ENCODE measurements at places on chromosomes 3 and 15.

DNA sequence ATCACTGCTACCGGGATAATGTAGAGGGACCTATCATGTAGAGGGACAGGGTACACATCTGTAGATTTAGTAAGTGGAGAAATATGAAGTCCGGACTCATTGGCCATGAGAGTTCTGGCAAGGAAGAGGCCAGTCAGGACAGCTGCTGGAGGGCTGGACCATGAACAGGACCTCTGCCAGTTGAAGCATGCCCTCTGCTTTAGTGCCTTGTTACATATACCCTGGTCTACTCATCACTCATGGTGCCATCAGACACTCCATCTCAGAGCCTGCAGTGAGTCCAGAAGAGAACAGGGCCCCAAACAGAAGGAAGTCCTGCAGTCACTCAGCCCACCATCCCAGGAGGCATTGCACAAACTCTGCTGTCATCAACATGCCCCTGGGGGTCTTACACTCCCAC, 54.7 kb upstream of the CA12 start:
- no peak for DNase-seq

DNA sequence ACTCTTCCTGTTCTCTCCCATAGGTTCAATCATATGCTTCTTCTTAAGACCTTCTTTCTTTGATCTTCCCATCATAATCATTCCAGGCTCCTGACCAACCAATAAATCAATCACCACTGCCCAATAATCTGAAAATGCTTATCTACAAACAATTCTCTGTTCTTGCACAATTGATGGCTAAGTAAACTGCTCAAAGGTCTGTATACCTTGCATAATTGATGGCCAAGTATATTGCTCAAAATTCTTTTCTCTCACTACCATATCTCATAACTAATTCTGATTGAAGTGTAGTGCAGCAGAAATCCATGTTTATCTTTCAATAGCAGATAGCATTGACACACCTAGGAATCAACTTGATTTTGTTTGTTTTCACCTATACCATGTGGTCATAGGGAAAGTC, 83.4 kb upstream of the EPHA6 start:
- no peak for DNase-seq

DNA sequence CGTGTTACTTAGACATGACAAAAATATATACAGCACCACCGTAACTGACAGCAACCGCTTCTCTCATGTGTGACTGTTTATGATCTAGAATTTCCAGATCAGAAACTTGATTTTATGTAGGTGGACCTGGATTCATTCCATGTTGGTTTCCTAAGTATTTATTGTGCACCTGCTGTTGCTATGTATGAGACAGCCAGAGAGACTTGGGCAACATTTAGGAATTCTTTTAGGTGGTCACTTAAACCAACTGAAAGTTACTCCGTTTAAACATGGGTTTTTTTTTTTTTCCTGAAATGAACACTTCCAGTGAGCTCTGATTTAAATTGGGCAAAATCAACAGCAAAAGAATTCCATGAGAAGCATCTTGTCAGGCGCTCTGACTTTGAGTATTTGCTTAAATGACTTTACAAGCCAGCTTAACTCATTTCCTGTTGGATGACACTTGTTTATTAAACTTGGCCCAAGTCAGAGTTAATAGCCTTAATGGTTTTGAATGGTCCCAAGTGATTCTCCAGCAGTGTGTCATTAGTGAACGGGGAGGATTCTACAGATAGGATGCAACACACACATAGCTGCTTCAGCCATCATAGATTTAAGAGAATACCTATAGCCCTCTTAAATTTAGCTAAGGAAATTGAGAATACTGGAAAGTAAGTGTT, 31.8 kb downstream of the MITF start:
- DNase-seq: no peak

DNA sequence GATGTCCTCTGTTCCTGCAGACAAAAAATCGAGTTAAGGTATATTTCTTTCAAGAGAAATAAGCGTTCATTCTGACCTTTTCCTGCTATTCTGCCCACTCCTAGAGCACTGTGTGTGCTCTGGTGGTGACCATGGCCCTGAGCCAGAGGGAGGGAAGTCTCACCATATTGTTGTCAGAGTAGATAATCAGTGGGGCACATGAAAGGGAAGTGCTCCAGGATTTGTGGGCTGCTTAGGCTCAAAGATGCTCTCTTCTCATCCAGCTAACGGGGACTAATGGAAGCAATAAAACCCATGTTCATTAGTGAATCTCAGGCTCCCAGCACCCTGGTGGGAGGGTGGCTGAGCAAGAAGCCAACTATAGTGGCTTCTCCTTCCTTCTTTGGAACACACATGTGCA, 70.7 kb upstream of the EOMES start:
- DNase-seq: no peak

GRCh38 chr3:151155409-151156128, 47.4 kb downstream of the GPR171 start:
- DNase-seq: no peak

DNA sequence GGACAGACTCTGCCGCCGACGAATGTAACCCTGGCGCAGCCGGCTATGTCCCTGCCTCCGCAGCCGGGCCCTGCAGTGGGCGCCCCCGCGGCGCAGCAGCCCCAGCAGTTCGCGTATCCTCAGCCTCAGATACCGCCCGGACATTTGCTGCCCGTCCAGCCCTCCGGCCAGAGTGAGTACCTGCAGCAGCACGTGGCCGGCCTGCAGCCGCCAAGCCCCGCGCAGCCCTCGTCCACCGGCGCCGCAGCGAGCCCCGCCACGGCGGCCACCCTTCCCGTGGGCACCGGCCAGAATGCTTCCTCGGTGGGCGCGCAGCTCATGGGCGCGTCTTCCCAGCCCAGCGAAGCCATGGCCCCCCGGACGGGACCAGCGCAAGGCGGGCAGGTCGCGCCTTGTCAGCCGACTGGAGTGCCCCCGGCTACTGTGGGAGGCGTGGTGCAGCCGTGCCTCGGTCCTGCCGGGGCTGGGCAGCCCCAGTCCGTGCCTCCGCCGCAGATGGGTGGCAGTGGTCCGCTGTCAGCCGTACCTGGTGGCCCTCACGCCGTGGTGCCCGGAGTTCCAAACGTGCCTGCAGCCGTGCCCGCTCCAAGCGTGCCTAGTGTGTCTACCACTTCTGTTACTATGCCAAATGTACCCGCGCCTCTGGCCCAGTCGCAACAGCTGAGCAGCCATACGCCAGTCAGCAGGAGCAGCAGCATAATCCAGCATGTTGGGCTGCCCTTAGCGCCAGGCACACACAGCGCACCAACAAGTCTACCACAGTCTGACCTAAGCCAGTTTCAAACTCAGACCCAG, 2.4 kb downstream of the TSC22D2 start:
- DNase-seq: peak; percentile 32

GRCh38 chr15:33068007-33068481, 126.5 kb downstream of the FMN1 start:
- DNase-seq: no peak

DNA sequence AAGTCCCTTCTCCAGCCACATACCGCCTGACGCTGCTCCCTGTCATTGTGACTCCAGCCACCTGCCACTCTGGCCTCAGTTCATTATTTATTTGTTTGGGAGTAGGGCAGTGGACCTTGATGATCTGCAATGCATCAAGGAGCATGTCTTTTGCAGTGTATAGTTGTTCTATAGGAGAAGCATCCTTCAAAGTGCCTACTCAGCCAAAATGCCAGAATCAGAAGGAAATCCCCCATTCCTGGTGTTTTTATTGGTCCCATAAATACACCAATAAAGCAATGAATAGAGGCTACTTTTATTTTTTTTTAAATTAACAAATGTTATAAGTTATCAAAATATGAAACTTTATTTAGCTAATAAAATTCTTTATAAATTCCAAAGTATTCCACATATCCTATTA, 123.8 kb upstream of the NSMCE3 start:
- DNase-seq: no peak

GRCh38 chr3:25910997-25911396, 121.1 kb downstream of the OXSM start:
- DNase-seq: peak; percentile 30

- DNase-seq: no peak
These were observed 406.3 kb downstream of the MAGI1 start for GRCh38 chr3:65632414-65632813.

- no peak for DNase-seq
These were observed 31.8 kb downstream of the MYO9A start for GRCh38 chr15:72086010-72086697.

DNA sequence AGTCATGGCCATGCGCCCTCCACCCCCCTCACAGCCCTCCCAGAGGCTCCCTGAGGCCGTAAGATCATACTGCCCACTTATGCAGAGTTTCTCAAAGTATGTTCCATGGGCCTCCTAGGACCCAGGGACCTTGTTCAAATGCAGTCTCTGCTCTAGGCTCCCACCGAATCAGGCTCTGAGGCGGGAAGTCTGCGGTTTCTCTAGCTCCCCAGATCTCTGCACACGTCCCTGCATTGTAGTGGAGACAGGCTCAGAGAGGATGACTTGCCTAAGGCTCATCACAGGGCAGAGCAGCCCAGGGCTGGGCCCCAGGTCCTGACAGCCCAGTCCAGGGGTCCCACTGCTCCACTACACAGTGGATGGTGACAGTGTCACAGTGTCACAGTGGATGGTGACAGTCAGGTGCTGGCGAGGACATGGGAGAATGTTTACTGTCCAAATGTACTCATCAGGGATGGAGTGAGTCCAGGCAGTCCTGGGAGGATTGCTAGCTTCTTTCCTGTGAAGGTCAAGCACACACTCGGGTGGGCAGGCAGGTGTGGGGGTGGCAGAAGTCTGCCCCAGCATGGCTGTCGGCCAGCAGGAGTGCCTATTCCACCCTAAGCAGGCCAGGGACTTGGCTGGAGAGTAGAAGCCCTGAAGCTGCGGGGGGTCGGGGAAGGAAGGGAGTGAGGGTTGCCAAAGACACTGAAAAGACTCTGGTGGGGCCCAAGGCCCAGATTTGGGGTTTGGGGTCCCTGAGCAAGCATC, 12.4 kb downstream of the ANKRD63 start:
- no peak for DNase-seq

DNA sequence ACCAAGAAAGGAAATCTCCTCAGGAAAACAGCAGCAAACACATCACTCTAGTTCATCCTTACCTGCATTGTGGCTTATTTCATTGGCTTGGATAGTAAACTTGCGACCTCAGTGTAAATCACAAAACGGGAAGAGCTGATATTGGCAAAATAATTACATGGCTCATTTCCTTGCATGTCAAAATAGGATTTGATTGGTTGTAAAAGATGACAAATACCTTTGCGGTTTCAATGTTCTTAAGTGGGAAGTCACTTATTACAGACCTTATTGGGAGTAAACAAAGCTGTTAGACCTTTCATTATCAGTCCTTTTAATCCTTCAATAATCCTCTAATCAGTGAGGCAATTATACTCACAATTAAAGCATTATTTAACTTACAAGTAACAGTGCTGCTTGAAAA, 590.6 kb downstream of the MAGI1 start:
- DNase-seq: no peak

DNA sequence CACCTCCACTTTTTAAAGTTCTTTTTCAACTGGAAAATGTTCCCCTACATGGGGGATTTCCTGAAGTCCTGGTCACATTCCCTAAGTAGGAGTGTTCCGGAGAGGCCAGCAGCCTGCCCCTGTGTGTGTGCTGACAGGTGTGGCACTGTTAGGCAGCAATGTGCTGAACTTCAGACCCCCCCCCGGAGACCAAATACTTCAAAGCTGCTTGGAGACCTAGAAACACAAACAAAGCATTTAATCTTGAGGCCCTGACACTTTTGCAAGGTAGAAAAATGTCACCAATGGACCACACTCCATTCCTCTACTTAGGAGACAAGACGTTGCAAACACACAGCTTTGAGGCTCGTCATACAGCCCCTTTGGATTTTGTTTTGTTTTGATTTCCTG, 259.6 kb upstream of the CTNNB1 start:
- no peak for DNase-seq

- DNase-seq: no peak
These were observed 4.4 kb upstream of the XIRP1 start for GRCh38 chr3:39196671-39197356.

GRCh38 chr15:85010386-85011159, 28.9 kb downstream of the PDE8A start:
- DNase-seq: no peak

DNA sequence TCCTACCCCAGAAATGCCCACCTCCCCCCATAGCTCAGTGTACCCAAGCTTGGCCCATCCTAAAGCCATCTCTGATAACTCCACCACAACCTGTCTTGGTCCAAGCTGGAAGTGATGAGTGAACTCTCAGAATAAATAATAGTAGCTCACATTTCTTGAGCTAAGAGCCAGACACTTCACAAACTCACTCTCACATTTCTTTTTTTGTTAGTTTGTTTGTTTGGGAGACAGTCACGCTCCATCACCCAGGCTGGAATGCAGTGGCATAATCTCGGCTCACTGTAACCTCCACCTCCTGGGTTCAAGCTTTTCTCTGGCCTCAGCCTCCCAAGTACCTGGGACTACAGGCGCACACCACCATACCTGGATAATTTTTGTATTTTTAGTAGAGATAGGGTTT, 46.2 kb downstream of the LIPC start:
- no peak for DNase-seq

GRCh38 chr3:108713816-108714215, 43.4 kb downstream of the RETNLB start:
- no peak for DNase-seq

- no peak for DNase-seq
These were observed 45.6 kb downstream of the LRRC3B start for GRCh38 chr3:26668171-26668570.

DNA sequence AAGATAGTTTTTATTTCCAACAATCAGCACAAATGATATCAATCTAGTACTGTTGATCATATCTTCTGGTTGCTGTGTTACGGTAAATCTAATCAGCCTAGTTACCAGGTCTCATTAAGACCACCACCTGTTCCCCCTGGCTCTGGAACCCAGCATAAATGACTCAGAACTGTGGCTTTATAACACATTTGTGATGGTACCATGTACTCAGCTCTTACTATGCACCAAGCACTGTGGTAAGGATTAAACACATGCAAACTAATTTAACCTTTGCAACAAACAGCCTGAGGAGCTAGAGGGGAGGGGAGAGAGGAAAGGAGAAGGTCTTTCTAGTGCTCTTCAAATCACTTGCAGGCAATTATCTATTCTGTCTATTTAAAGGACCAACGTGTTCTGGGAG, 173.9 kb upstream of the LMCD1 start:
- no peak for DNase-seq
